ENCODE measurements at places on chromosomes 11 and 22.

DNA sequence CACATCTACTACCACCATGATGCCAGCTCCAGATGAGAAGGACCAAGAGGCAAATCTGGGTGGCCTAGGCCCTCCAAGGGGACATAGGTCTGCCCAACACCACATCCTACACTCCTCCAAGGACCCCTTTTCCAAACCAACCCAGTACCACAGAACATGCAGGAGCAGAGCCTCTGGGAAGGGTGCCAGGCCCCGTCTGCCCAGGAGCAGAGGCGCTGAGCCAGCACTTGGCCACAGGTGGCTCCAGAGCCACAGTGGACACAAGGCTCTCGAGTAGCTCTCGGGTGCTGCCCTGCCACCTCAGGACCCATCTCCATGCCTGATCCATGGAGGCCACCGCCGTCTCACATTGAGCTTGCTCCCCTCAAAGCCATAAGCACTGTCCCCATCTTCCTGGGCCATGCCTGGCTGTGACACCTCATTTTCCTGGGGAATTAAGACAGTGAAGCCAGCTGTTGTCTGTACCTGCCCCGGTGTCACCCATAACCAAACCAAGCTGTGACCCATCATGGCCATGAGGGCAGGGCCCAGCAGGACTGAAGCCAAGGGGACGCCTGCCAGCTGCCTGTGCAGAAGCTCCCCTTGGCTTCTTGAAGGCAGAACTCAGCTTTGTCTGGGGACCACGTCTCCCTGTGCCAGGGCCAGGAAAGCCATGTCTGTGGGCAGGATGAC is 7.4 kb downstream of the MOB2 start:
- no peak for DNase-seq

DNA sequence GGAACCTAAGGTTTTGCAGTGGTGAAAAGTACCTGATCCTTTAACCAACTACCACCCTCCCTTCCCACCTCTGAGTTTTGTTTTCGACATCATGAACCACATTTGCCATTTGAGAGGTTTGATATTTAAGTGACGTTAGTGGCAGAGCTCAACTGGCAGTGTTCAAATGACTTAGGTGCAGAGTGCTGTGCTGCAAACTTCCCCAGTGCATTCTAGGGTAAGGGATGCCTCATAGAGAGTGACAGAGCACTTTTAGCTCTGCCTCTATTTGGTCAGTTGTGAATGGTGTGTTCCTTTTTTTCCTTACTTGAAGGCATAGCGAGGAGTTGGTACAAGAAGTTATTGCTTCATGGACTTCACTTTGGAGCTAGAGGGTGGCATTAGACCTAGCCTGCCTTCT is 9.4 kb downstream of the BMAL1 start:
- peak; percentile 71 for DNase-seq

DNA sequence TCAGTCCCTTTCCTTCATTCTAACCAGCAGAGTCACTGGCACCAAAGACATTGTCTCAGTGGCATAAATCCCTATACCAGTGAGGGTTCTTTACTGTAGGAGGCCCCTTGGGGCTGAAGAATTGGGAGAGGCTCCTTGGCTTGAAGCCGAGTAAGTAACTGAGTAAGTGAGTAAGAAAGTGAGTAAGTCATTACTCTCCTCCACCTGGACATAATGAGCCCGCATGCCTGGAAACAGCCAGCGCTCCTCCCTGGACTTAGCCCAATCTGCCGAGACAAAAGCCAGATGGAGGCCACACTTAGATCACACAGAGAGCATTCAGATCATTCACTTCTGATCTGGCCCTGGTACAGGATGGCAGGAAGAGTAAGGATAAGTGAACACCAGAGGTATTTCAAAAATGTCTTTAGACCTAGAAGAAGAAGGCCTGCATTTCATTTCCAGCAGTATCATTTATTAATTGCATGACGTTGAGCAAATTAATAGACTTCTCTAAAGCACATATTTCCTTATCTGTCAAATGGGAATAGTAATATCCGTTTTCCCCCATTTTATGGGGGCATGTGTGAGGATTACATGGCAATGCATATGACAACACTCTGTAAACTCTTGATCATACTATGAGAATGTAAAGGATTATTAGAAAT is 8.2 kb upstream of the MICAL3 start:
- DNase-seq = no peak

GRCh38 chr11:113818426-113818825 is 38.8 kb downstream of the CLDN25 start:
- DNase-seq = no peak

- no peak for DNase-seq
Observed at GRCh38 chr11:101401245-101401644, 182.6 kb downstream of the TRPC6 start.

DNA sequence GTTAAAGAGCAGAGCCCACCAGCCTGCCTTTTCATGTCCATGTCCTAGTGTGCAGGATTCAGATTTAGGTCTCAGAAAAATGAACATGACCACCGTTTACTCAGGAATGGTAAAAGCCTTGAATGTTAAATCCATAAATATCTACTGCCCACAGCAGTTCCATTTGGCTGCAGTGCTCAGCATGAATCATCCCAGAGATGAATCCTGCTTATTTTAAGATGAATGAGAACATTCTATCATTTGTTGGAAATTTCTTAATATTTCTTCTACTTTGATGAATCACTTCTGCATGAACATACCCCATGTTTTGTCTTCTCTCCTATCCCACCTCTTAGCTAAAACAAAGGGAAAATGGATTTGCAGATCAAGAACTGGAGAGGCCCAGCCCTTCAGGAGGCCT is 47.5 kb upstream of the AQP11 start:
- no peak for DNase-seq

GRCh38 chr11:66548041-66548440 is 1.3 kb downstream of the ACTN3 start:
- DNase-seq = no peak

- DNase-seq = peak; percentile 83
Observed at GRCh38 chr22:40325315-40325714, 21.0 kb upstream of the ADSL start.

- DNase-seq = no peak
Observed at GRCh38 chr11:43879789-43880639, 617 bp upstream of the ALKBH3 start.

GRCh38 chr11:107696140-107696539 is 15.7 kb downstream of the SLN start:
- DNase-seq = no peak

DNA sequence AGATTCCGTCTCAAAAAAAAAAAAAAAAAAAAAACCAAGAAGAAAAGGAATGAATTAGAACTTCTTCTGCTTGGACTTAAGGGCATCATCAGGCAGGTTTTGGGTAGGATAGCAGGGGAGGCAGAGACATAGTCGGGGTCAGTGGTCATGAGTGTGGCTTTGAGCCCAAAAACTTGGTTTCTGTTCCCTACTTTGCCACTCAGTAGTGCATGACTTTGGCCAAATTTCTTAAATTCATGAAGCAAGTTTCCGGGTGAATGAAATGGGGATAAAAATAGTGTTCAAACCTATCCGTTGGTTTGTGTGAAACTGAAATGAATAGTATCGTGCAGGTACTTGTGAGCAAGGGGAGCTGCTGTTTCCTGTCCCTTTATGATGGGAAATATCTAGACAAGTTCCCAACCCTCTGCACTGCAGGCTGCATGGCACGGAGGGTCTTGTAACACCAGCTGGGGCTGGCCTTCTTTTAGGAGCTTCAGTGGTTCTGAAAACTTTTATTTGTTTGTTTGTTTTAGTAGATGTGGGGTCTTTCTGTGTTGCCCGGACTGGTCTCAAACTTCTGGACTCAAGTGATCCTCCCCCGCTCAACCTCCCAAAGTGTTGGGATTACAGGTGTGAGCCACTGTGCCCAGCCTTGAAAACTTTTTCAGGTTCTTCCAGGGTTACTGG is 18.4 kb downstream of the NEAT1 start:
- DNase-seq = no peak

DNA sequence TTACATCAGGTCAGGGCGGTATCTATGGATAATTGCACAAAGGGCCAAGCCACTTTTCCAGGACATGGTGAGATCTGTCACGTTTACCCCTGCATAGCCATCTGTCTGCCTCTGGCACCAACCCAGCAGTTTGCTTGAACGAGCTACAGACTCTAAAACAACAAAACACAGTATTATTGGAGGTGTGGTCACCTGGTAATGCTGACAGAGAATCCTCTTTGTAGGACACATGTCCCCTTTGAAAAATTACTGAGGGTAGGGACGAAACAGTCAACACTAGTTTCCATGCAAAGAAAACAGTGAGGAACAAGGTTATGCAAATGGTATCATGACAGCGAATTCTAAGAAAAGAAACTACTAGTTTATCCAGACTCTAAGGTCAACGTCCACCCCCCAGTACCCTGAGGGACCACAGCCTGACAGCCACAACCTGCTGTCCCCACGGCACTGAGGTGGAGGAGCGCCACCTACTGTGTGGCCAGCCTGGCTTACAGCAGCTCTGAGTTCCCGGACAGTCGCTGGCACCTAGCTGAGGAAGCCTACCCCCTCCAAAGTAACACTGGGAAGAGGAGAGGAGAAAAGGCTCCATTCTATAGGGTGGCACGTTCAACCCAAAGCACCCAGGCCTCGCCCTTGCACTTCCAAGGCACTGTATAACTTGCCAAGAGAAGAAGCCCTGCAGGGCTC is 117.4 kb upstream of the BID start:
- peak; percentile 6 for DNase-seq

DNA sequence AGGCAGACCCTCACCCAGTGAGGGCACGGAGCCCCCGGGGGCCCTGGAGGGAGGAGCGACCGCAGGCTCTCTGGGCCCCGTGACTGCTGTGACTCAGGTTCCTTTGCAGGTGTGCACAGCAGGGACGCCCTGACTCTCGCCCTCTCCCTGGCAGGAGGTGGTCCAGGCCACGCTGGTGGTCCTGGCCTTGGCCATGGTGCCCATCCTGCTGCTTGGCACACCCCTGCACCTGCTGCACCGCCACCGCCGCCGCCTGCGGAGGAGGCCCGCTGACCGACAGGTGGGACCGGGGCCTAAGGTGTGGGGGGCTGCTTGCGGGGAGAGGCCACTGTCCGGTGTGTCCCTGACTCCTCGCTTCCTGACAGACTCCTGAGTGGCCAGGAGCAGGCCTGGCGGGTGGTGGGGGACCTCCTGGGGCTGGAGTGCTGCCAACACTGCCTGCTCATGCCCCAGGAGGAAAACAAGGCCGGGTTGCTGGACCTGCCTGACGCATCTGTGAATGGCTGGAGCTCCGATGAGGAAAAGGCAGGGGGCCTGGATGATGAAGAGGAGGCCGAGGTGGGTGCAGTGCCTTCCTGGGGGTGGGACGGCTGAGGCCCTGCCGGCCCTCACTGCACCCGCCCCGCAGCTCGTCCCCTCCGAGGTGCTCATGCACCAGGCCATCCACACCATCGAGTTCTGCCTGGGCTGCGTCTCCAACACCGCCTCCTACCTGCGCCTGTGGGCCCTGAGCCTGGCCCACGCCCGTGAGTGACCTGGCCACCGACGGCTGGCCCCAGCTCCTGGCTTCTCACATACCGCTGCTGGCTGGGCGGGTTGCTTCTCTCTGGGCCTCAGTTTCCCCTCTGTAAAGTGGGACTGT is 10.9 kb downstream of the TCIRG1 start:
- DNase-seq = no peak

DNA sequence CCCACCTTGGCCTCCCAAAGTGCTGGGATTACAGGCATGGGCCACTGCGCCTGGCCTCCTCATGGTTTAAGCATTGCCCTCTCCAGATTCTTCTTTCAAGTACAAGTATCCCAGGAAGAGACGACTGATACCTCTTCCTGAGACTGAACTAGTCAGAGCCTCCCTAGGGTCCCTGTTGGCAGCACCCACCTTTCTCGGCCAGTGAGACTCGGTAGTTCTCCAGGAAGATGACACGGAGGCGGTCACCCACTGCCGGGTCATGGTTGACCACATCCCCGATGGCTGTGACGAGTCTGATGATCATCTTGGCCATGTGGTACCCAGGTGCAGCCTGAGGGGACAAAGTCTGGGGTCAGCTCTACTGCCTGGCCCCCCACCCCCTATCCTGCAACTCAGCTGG is 7.2 kb upstream of the RASGRP2 start:
- no peak for DNase-seq

DNA sequence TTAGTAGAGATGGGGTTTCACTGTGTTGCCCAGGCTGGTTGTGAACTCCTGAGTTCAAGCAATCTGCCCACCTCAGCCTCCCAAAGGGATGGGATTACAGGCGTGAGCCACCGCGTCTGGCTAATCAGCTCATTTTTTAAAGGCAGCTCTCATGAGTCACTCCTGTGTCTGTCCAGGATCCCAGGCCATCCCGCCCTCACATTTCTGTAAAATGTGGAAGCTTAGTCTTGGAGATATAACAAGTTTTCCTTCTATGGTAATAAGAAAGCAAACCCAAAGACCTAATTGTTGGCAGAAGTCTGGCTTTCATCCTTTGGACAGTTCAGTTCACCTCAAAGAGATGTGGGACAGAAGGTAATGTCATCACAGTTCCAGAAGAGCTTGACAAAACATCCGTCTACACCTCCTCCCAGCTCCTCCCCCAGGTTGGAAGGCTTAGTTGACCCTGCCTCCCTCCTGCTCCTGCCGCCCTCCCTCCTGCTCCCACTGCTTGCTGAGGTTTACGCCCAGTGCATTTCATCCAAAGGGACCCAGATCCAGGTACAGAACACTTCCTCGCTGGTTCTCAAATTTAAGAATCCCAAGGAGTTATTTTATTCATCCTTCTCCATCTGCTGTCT is 6.4 kb downstream of the DRD2 start:
- DNase-seq = no peak

DNA sequence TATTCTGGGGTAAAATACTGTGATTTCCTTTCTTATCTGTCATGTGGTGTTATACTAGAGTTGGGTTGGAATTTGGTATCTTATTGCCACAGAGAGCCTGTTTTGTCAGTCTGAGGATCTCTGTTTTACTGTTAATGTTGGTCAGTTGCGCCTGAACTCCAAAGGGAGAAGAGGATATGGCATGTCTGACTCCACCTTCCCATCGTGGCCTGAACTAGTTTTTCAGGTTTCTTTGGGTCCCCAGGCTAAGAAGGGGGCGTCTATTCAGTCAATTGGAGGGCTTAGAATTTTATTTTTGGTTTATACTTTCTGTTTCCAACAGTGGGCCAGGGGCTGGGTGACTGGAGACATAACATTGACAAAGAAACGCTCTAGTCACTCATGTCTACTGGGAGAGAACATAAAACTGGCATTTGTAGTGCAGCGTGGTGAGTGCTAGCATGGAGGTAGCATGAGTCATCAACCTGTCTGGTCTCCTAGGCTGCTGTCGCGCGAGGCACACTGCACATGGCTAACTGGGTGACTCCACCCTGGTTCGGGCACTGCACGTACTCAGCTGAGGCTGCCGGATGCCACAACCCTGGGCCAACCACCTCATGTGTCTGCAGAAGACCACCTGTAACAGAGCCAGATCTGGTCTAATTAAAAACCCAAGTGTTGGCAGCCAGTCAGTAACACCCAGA is 120.1 kb upstream of the OR9Q1 start:
- DNase-seq = peak; percentile 14

GRCh38 chr11:111879637-111879960 is 258 bp downstream of the CFAP68 start:
- no peak for DNase-seq

GRCh38 chr11:125393331-125393730 is 102.7 kb downstream of the FEZ1 start:
- DNase-seq = no peak

DNA sequence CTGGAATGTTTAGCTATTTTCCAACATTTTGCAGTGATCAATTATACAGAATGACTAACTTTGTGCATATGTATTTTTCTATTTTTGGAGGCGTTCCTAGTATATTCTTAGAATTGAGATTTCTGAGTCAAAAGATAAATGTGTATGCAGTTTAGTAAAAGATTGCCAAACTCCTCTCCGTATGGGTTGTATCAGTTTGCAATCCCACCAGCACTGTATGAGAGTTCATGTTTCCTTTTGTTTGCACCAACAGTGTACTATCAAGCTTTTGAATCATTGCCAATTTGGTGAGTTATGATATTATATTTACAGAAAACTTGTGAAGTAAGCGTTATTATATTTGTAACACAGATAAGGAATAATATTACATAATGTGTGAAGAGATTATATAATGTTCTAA is 658.7 kb downstream of the JRKL start:
- no peak for DNase-seq

Data from activated T-cell treated with anti-CD3 and anti-CD28 coated beads, Interleukin-2, amount 50 U/mL, for 72 hours (primary cell).